ENCODE measurements at places on chromosomes 11 and 22.

GRCh38 chr22:29530716-29531115 lies 22.8 kb downstream of the THOC5 start:
- no peak for DNase-seq

- DNase-seq: peak; percentile 46
Observed at GRCh38 chr11:5004424-5005274, 10.0 kb downstream of the OR51L1 start.

- no peak for DNase-seq
Observed at GRCh38 chr11:62708793-62709192, 1.3 kb downstream of the GNG3 start.

GRCh38 chr22:20803696-20804324 lies 29.9 kb downstream of the SERPIND1 start:
- DNase-seq: peak; percentile 42

- DNase-seq: no peak
Observed at GRCh38 chr11:34650528-34650927, 29.6 kb downstream of the EHF start.

DNA sequence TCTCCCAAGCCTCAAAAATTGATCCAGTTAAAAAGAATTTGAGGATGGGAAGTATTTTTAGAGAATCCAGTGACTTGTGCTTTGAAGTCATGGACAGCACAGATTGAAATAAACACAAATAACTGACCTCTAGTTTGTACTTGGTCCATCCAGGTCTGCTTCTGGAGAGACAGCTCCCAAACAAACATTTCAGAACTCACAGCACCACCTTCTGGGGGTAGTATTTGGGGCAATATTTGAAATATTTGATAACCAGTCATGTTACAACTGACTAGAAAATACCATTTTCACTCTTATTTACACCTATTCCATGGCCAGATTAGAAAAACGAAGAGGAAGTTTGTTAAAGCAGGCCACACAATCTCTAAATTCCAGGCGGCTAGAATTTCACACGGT lies 56.2 kb downstream of the CTSC start:
- no peak for DNase-seq

- DNase-seq: peak; percentile 84
Observed at GRCh38 chr22:39471381-39472141, 14.7 kb downstream of the MGAT3 start.

DNA sequence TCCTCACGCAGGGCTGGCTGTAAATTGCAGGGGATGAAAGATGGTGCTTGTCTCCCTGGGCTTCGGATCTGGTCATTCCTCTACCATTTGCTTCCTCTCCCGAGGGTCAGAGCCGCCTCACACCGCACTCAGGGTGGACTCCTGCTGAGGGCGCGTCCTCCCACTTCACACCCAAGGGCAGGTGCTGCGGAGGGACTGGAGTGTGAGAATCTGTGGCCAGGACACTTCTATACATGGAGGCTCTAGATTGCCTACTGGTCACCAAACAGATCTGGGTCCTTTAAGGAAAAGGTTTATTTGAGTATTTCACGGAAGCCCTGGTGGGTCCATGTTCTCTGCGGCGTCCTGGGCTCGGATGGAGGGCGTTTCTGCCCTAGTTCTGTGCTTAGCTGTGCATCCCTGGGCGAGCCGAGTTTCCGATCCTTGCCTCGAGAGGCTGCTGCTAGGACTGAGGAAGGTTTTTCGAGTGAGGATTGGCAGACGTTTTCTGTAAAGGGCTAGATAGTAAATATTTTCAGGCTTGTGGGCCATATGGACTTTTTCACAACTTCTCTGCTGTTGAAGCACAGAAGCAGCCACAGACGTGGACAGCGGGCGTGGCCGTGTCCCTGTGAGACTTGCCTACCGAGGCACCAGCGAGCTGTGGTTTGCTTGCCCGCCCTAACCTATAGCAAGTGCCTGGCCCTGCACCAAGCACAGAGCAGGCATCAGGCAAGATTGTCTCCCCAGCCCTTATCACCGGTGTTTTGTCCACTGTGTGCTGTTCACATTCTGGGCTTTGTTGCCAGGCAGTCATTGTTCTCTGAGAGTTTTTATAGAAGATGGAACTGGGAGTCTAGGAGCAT lies 279.0 kb downstream of the TBC1D22A start:
- no peak for DNase-seq

DNA sequence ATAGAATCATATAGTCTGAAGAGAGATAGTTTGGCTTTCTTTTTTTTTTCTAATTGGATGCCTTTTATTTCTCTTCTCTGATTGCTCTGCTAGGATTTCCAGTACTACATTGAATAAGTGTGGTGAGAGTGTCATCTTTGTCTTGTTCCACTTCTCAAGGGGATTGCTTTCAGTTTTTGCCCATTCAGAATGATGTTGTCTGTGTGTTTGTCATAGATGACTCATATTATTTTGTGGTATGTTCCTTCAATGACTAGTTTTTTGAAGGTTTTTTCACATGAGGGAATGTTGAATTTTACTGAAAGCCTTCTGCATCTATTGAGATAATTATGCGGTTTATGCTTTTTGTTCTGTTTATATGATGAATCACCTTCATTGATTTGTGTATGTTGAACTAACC lies 10.4 kb upstream of the OR4P4 start:
- DNase-seq: no peak

DNA sequence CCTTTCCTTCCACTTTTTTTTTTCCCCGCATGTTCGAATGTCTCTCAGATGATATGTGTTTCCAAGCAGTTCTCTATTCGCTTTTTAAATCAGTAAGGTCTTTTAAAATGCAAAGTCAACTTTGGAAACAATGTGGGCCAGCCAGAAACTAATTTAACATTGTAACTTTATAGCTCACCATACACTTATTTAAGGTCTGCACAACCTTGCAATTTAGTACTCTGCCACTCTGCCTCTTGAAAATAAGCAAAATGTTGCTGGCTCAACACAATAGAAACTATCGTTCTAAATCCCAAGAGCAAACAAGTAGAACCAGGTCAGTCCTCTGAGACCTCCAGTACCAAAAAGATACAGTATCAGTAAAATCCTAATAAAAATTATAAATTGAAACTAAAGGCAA lies 109.0 kb downstream of the SIK3 start:
- no peak for DNase-seq

DNA sequence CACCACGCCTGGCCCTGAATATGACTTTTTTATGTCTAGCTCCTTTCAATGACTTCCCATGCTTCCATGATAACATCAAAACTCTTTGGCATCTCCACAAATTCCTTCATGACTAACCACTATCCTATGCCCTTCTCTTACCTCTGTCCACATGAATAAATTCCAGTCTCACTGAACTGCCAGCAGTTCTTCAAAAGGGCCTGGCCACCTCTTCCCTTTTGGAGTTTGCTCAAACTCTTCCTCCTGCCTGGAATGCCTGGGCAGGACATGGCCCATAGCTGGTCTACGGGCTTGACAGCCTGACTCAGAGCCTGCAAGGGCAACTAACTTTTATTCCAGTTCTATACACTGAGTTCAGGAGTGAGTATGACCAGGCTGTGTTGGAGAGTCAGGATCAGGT lies 41.8 kb upstream of the ZBTB16 start:
- DNase-seq: no peak

DNA sequence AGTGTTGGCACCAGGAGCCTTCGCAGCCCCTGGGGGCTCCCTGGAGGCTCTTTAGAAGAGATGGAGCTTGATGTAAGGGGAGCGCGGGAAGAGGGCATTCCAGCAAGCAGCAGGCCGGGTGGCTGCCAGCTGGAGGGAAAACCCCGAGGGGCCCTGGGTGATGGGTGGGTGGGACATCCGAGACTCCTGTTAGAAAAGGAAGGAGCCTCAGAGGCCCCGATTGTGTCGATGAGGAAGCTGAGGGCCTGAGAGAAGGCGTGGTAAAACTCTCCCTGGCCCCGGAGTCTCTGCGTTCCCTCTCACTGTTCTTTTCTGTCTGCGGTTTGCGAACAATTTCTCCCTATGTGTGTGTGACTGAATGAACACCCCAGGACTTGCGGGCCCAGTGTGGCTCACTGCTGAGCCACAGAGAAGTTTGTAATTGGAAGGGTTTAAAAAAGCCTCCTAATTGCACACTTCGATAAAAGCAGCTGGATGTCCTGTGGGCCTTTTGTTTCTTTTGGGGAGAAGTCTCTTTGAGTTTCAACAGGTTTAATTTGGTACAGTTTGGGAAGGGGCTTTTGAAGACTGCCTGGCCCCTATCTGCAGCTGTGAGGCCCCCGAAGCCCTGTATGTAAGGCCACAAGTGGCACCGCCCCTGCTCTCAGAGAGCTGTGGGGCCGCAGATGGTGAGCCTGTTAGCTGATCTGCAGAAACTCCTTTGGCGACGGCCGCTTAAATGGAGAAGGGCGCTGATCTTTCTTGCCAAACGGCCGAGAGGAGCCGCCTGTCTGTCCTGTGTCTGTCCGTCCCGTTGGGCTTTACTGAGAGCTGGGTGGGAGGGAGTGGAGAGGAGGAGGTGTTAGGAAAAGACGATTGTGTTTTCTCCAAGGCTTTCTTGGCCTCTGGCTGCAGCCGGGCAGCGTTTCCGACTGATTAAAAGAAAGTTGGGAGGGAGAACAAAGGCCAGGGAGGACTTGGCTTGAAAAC lies 2.0 kb downstream of the FBLN1 start:
- peak; percentile 83 for DNase-seq

DNA sequence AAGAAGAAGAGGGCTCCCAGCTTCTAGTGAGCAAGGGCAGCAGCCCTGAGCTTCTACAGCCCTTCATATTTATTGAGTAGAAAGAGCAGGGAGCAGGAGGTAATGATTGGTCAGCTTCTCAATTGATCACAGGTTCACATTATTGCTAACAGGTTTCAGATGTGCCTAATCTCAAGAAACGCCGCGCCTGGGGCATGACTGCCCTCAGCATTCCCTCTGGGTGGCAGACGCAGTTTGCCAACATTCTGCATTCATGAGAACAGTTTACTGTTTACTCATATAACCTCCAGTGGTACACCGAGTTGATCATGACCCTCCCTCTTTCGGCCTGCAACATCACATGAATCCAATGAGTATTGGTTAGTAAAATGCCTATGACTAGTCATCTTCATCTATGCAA lies 4.7 kb upstream of the ZNF74 start:
- no peak for DNase-seq

DNA sequence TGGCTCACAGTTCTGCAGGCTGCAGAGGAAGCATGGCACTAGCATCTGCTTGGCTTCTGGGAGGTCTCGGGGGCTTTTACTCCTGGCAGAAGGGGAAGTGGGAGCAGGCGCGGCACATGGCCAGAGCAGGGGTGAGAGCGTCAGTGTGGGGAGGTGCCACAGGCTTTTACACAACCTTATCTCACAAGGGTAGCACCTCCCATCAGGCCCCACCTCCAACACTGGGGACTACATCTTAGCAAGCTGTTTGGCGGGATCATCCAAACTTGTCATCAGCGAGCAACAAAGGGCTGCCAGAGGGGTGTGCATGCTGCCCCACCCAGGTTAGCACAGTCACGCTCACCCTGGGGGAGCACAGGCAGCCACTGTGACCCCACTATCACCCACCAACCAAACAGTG lies 18.9 kb upstream of the YPEL1 start:
- DNase-seq: no peak

GRCh38 chr11:62546244-62546928 lies at the start of gene AHNAK:
AHNAK (minus strand) TSS chr11:62546806; CDS start chr11:62536098, 10,708 bp downstream.
- peak; percentile 68 for DNase-seq

DNA sequence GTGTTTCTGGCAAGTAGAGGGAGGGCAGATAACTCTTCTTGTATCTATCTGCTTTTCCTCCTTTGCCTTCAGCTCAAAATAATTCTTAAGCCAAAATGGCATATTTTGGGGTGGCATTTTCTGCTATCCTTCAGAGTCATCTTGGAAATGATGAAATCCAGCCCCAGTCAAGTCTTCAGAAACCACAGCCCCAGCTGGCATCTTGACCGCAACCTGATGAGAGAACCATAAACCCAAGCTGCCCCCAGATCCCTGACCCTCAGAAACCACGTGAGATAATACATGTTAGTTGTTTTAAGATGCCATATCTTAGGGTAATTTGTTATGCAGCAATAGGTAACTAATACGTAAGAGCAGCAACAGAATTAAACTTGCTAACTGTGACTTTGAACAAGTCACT lies 15.1 kb upstream of the PAMR1 start:
- no peak for DNase-seq
